Neural crest cell (in vitro differentiated cells): ENCODE measurements at places on chromosomes 12 and 14. TPM values are rescaled to one million over a fixed set of nuclear protein-coding genes. Genes with fewer than 3 reads are reported as not detected.

DGLUCY gene
- 13.1 and 15.6 TPM in 2 replicates for total RNA-seq

GDF3 gene
- total RNA-seq, result not detected in 2 replicates

DNA sequence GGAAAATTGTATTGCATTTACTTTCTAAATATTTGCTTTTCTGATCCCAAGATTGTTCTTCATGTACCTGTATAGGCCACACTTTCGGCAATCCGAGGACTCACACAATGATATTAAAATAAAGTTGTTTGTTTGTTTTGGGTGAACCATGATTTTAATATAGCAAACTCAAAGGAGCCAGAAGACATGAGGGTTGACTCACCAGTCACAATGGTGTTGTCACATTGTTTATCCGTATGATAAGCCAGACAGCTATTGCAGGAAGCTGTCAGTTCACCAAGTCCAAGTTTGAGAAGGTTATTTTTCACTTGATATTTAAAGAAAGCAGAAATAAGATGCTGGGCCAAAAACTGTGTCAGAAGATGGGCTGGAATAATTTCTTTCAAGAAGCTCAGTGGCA, 67.1 kb upstream of the CPM start:
- H3K27me3 ChIP-seq, result no peaks in the 10 kb centered on the region
- H3K27ac ChIP-seq, result no peak overlapping the region
- H3K36me3 ChIP-seq, result peaks cover 2% of the 10 kb centered on the region
- no peak for DNase-seq
- peaks cover under 1% of the 10 kb centered on the region for H3K4me1 ChIP-seq
- H3K4me3 ChIP-seq, result no peak overlapping the region

GRCh38 chr14:101103321-101103901, 199.9 kb upstream of the RTL1 start:
- H3K36me3 ChIP-seq, result no peaks in the 10 kb centered on the region
- no peaks in the 10 kb centered on the region for H3K4me1 ChIP-seq
- H3K27ac ChIP-seq, result no peak overlapping the region
- no peaks in the 10 kb centered on the region for H3K27me3 ChIP-seq
